ENCODE measurements at places on chromosomes 3 and 15.

DNA sequence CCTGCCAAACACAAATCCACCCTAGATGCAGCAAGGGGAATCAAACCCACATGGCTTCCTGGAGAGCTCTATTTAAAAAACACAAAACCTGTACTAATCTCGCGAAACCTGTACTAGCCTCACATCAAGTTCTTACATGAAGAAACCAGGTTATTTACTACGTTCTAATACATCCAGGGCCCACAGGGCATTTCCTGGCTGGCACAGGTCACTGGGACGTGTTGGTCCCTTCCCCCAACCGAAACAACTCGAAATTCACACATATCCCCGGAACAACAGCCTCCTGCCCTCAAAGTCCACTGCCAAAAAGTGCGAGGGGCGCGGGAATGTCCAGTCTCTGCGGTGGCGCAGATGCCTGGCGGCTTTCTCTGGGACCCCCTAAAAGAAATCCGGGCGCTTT lies 955 bp downstream of the CDCP1 start:
- DNase-seq: peak; percentile 37

DNA sequence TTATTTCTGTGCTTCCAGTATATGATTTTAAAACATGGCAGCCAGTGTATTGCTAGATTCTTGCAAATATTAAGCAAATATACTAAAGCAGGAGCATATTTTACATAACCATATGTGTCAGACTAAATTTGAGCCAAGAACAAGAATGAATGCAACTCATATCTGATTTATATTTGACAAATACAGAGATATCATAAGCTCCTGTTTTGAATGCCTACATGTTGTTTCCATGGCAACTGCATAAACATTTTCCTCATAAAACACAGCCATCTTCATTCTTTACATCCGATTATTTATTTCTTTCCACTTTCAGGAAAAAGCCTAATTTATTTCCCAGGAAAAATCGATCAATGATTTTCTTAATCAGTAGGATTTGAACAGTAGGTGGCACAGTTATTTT lies 172.2 kb upstream of the TSPAN3 start:
- peak; percentile 4 for DNase-seq

GRCh38 chr3:127487196-127487595 lies 103.3 kb downstream of the TPRA1 start:
- no peak for DNase-seq

GRCh38 chr3:46221391-46221790 lies 13.3 kb upstream of the CCR1 start:
- no peak for DNase-seq

DNA sequence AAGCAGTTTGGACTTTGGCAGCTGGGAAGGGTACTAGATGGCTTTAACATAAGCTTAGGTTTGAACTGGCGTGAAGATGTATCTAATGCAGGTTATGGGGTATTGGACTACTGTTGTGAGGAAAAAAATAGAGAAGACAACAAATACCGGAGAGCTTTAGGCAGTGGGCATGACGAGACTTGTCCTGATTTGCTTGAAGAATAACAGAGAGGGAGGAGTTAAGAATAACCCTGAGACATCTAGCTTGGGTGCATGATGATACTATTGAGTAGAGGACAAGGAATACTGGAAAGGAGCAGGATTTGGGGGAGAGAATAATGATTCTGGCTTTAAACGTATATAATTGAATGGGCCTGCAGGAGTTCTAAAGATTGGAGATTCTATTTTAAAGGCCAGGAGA lies 249.5 kb upstream of the AZI2 start:
- DNase-seq: peak; percentile 3

DNA sequence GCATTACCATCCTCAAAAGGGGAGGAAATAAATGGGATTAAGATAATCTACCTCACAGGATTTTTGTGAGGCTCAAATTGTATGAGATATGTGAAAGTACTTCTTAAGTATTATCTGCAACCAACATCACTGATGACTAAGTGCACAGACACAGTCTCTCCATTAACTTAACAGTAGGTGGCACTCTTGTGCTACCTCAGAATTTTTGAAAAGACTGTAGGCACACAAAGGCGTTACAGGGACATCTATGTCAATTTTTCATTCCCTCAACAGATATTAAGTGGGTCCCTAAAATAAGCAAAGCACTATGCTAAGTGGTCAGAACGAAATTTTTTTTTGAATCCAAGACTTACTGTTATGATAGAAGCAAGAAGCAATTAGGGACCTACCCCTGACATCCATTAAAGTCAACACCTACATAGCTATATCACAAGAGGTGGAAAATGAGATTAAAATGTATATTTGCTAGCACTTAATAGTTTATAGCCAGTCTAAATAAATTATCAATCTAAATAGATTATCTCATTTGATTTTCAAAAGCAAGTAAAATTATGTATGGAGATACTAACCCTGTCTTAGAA lies 52.9 kb downstream of the RYK start:
- DNase-seq: peak; percentile 68

DNA sequence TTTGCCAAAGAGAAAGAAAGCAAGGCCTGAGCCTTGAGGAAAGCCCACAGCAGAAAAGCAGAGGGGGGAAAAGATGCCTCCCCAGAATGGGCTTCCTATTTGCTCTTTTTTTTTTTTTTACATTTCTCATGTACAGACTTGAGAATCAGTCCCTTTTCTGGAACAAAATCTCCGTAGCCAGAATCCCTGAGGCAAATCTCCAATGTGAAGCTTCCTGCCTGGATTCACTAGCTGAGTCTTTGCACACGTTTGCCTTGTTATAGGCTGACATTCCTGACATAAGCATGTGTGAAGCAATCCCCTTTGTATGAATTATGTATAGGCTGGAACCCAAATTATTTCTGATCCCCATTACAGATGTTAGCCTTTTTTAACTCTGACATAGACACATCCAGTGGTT lies 52.2 kb upstream of the ACTL6A start:
- no peak for DNase-seq

DNA sequence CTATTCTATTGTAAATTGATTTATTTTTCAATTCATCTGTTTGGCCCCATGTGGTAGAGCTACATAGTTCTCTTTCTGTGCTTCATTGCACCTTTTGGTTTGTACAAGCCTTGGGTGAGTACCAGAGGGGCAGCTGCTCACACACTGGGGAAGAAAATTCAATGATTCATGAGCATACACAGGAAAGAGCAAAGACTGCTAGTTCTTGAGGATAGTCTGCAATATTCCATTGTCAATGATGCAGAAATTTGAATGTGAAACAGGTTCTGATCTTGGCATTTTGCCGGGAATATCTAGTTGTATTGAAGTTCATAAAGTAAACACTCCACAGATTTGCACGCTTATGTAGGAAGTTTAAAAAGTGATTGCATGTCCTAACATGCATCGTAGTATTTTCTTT lies 304.6 kb downstream of the NAALADL2 start:
- no peak for DNase-seq

GRCh38 chr3:156586905-156587759 lies 32.2 kb upstream of the SSR3 start:
- no peak for DNase-seq

DNA sequence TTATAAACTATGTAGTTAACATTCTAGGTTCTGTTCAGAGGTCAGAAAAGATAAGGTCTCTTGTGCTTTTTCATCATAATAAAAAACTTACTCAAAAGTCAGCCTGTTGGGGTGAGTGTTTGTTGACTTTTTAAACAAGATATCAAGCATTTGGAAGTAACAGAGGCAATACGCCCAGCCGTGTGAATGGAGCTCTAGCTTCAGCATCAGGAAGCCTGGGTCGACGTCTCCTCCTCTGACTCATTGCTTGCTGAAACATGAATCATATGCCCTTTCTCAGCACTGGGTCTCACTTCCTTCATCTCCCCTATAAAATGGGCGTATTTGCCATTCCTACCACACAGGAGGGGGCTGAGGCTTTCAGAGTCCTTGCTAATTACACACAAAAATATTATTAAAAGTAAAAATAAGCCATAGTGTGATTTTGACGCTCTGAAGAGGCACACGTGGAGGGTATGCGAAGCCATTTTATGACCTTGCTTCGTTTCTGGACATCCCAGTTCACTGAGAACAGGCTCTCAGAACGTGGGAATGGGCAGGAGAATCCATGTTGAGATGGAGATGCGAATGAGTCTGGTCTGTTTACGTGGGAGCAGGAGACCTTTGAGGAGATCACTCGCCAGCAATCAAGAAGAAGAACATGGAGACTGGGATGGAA lies 220.8 kb upstream of the TPRG1 start:
- DNase-seq: peak; percentile 82

DNA sequence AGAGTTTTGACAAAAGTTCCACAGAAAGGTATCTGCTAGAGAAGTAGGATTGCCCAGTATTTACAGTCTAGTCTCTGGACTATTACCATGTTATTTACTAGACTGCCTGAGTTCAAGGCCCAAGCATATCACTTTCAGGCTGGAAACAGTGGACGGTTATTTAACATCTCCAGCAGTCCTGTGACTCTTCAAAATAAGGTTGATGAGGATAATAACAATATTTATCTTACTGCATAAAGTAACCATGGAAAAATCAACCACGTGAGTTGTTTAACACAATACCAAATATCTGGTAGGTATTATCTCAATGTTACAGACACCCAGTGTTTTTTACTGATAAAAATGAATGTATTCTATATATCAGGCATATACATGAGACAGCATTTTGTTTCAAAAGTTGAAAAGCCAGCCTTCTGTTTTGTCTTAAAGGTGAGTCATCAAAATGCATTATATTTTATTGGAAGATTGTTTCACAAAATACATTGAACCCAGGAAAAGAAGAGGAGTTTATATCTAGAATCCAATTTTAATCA lies 535.8 kb downstream of the TBL1XR1 start:
- no peak for DNase-seq

GRCh38 chr3:72829701-72830100 lies 18.5 kb downstream of the SHQ1 start:
- DNase-seq: no peak

DNA sequence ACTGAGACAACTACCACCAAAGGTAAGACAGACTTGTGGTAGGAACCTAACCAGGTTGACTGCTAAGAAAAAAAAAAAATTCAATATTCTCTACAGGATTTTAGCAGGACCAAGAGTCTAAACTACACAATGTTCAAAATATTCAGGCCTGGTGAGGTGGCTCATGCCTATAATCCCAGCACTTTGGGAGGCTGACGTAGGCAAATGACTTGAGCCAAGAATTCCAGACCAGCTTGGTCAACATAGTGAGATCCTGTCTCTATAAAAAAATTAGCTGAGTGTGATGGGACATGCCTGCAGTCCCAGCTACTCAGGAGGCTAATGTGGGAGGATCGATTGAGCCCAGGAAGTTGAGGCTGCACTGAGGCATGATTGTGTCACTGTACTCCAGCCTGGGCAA lies 341.6 kb upstream of the WNT5A start:
- DNase-seq: no peak

GRCh38 chr15:62301993-62302675 lies 137.0 kb upstream of the C2CD4B start:
- DNase-seq: no peak

DNA sequence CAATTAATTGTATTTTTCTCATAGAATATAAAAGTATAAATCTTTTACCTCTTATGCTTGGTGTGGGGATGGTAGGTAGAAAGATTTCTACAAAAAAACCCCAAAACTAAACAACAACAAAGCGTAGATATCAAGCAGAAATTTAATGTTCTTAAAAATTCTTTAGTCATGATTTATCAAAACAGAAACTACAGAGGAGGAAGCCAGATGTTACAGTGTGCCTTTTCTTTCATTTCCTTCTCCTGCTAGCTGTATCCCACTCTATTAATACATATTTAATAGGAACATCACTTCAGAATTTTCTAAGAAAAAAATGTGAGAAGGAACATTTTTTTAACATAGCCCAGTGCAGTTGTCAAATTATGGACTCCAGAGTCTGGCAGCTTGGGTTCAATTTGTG lies 420.6 kb downstream of the TUSC7 start:
- DNase-seq: no peak

DNA sequence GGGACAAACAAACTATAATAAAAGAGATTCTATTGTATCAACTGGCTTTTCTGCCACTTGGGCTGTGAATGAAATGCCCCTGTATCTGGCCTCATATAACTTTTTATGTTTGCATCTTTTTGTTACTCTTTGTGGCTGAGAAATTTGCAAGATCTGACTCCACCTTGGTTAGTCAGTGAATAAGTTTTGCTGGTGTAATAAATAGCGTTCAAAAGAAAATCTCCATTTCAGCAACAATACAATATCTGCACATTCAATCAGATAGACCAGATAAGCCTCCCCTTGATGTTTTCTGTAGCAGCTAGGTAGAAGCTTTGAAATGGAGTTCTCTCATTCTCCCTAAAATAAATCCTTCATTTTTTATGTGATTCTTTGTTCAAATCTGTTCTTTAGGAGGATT lies 12.0 kb downstream of the TRAT1 start:
- no peak for DNase-seq

- no peak for DNase-seq
Measured at GRCh38 chr3:42377681-42378080, 32.7 kb downstream of the LYZL4 start.

DNA sequence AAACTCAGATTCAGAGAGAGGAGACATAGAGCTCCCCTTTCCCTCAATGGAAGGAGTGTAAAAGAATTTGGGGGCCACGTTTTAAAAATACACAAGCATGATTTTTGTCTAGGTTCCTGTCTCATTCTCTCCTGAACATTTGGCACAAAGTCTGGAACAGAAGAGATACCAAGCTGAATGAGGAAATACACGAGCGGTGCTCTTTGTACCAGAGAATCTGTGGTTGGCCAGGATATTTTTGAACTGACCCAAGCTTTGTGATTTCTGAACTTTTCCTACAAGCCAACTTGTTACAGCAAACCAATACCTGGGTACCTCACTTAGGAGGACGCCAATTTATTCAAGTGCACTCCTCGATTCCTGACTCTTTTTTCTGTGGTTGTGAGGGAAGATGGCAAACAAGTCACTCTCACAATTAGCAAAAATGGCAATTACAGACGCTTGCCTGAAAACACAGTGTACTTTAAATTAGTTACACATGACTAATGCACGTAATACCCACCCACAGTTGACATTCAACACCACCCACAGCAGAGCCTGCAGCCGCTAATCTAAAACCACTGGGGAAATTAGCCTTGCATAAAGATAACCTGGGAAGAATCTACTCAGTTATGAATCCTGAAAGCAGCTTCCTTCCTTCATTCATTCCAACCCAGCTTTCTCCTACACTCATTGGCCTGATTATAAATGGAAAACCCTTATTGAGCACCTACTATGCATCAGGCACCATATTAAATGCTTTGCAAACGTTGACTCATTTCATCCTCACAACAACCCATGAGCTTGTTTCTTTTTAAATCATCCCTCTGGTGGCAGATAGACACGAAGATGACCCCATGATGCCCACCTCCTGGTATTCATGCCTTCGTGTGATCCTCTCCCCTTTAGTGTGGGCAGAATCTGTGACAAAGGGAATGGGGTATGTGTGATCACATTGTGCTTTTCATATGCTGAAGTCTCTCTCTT lies 293.5 kb downstream of the KBTBD8 start:
- no peak for DNase-seq

All from RWPE1 (cell line).